ENCODE measurements at places on chromosomes 16 and 17.

- no peak for DNase-seq
Measured at GRCh38 chr17:42817866-42818265, 6.2 kb downstream of the BECN1 start.

GRCh38 chr16:58128181-58128631 is 975 bp downstream of the CFAP20 start:
- DNase-seq = no peak

GRCh38 chr17:59766491-59766890 is 59.0 kb downstream of the VMP1 start:
- no peak for DNase-seq

DNA sequence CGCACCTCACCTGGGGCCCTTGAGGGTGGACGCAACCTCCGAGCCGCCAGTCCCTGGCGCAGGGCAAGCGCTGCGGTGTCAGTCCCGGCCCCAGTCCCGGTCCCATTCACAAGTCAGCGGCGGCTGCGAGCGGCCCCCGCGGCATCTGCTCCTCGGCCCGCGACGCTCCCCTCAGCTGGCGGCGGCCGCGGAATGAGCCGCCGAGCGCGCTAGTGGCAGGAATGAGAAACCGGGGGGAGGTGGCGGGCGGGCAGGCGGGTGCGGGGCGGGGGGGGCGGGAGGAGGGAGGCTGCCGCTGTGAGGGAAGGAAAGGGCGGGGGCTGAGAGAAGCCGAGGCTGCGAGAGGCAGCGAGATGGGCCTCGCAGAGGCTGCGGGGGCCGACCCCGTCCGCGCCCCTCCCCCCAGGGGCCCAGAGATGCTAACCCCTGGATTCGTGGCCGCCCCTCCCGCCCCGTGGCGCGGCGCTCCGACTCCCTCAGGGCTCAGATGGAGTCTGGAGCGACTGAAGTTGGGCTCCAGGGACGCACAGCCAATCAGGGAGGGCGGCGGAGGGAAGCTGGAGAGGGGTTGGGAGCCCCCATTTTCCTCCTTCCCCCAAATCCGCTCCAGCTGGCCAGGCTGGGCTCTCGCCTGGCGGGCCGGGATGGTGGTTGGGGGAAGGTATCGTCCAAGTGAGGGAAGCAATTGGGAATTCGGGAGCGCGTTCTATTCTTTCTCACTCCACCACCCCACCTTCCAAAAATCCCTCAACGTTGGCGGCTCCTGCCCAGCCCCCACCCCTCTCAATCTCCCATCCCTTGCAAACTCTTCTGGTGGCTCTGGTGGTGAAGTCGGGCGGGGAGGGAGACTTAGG is at the start of gene CDH11:
CDH11 (minus strand) TSS at position 194 of the 854 bp plus-strand sequence. CDS start 117,194 bp downstream, outside the sequence.
- no peak for DNase-seq

DNA sequence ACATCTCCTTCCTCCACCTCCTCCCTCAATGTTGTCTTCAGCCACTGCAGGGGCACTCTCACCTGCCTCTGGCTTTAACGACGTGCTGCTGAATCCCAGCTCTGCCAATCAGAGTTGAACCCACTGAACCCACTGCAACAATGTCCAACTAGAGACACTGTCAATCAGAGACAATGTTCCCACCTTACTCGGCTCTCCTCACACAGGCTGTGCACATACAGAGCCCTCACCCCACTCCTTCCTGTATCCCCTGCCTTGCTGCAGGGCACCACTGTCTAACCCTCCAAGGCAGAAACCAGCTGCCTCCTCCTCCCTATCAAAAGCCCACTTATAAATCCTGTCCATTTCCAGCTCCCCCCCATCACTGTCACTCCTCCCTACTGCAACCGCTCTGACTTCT is 58.7 kb downstream of the ANKRD11 start:
- no peak for DNase-seq

GRCh38 chr17:56847106-56847505 is 13.2 kb downstream of the DGKE start:
- DNase-seq = no peak

DNA sequence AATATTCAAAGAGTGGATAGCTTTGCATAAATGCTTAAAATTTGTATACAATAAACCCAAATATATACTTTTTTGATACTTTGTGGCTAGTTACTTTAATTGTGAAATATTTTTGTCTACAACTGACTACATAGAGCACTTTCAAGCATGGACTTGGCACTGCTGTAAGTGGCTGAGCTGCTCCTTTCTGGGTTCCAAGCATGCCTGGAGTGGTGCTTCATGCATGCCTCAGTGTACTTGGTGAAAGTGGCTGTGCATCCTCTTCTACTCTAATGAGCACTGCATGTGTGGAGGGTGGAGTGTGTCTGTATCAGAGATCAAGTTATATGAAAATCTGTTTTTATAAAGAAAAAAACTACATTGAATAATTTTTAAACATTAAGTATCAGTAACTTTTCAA is 94.1 kb downstream of the OMG start:
- no peak for DNase-seq

DNA sequence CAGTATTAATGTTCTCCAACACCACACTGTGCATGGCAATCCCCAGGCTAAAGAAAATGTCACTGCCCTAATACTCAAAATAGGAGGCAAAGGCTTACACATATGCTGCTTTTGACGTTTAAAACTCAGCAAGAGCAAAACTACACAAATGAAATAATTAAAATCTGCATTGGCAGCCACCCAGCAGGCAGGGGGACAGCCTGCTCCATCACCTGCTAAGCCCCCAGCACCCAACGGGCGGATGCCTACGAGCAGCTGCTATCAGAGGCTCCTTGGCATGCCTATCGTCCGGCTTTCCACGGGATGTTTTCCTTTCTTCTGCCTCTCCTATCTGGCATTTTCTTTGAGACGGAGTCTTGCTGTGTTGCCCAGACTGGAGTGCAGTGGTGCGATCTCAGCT is 337.5 kb downstream of the SOX9 start:
- no peak for DNase-seq

DNA sequence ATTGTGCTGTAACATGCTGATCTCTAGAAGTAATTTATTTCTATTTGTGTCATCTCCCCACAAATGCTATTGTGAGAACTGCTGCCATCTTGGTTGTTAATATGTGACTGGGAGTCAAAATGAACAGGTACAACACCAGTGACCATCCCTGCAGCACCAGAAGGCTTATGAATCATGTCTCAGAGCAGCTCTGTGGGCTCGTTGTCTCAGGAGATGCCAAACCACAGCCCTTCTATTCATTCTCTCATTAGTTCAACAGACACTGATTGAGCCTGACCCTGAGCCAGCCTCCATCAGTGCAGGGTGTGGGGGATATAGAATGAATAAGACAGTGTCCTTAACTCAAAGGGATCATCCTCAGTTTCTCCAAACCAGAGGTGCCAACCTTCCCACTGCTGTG is 92.5 kb downstream of the UTP18 start:
- DNase-seq = no peak

Measured in HCT116 (cell line).